ENCODE measurements at places on chromosomes 11 and 22.
A peak's percentile ranks its signal among the peaks of the same experiment; 100 is the strongest.

DNA sequence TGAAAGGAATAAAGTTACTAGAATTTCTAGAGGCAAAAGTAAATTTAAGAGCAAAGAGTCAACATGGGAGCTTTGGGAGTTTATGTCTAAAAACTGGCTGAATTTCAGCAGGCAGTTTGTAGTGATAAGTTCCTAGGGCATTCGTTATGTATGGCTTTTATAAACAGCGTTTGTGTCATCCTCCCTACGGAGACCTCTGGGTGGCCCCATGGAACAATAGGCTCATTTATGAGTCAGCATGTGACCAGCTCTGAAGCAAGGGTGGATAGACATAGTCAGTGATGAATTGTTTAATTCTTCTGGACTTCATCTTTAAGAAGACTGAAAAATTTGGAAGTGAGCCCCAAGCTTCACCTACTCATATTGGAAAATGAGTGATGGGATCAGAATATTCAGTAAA is 37.1 kb downstream of the SVIP start:
- peak; percentile 10 for DNase-seq

- DNase-seq = no peak
These were observed 397.3 kb downstream of the SHANK2 start for GRCh38 chr11:70854901-70855556.

- DNase-seq = no peak
These were observed 79.1 kb upstream of the KCNQ1OT1 start for GRCh38 chr11:2778630-2779498.

GRCh38 chr22:20251981-20252380 is 16.1 kb downstream of the RTN4R start:
- DNase-seq = no peak

DNA sequence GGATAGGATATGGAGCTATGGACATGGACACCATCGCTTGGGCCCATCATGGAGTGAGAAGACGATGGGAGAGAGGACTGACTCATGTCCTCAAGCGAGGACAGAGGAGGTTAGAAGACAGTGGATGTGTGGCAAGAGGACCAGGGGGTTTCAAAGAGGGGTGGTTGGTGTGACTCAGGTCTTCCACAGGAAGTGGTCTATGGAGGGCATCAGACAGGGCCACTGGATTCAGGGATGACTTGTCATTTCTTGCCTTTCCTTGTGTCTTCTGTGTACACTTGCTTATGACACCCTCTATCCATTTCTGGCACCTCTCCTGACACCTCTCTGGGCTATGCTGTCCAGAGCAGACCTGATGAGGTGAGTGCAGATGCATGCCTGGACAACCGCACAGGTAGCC is 115.4 kb downstream of the OSBP2 start:
- DNase-seq = no peak

GRCh38 chr11:75759832-75760231 is 8.7 kb upstream of the DGAT2 start:
- DNase-seq = no peak

DNA sequence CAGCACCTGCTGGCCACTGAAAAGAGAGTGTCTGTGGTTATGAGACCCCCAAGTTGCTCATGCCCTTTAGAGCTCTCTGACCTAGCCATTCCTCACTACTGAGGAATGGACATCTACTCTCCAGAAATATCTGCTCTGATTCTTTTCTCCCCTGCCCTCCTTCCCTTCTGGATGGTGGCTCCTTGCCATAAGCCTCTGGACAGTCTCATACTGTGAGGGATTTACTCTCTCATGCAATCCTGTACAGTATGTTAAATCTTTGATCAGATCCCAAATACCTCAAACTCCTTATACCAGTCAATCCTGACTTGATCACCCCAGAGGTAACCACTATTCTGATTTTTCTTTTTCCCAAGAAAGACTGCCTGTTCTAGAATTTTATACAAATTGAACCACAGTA is 80.7 kb downstream of the ARHGAP20 start:
- no peak for DNase-seq

- peak; percentile 21 for DNase-seq
These were observed 705 bp downstream of the FZD4 start for GRCh38 chr11:86954269-86955110.

- no peak for DNase-seq
These were observed 404 bp upstream of the RELT start for GRCh38 chr11:73375830-73376159.

GRCh38 chr11:61887839-61888494 is 3.4 kb downstream of the FADS3 start:
- DNase-seq = peak; percentile 98

DNA sequence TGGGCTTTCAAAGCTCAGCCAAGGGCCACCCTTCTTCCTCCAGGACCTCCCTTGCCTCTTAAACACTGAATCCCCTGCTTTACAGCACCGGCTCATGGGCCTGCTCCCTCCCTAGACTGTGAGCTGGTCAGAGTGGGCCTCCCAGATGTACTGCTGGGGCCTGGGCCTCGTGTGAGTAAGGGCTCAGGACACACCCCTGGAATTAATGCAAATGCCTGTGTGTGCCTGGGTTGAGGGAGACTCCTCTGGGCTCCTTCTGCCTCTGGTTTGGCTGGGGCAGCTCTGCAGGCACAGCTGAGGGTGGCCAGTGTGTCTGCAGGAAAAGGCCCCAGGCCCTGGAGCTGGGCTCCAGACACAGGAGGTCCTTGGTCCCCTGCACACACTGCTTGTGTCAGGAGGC is 24.2 kb downstream of the ALX4 start:
- no peak for DNase-seq

- no peak for DNase-seq
These were observed 42.2 kb downstream of the AHNAK start for GRCh38 chr11:62504158-62504973.

DNA sequence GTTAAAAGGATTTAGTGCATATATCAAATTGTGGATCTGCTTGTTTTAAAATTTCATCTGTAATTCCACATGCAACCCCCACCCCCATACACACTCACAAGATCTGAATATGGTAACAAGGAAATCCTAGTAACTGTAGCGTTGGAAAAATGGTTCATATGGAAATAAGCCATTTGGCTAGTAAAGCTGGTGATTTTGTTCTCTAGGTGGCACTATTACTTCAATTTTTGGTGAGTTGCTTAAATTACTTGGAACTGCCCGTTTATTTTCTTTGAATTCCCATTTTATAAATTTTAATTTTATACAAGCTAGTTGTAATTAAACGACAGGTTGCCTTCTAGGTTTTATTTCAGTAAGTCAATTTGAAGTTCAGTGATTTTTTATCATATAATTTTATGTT is 5.3 kb downstream of the BDNF start:
- no peak for DNase-seq

DNA sequence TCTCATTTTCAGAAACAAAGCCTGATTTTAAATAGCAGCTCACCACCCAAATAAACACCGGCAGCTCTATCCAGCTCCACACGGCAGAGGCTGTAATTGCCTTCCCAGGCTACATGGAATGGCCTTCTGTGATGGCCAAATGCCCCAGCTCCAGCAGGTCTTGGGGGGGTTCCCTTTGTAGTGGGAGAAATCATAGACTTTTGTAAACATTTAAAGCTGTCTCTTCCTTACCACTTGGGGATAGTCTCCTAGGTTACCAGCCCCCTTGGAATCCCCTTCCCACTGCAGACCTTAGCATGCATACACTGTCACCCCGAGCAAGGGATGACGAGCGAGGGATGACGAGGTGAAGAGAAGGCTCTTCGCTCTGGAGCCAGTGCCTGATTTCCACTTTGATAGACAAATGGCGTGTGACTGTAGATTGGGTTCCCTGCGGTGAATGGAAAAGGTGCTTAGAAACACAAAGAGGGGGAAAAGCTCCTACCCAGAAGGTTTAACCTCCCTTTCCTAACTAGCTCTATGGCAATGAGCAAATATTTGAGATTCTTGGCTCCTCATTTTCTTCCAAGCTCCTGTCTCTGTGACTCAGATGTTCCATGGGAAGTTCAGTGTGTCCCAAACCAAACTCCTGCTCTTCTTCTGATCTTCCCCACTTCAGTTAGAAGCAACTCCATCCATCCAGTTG is 108.0 kb upstream of the CADM1 start:
- DNase-seq = no peak

GRCh38 chr11:13102865-13103539 is 93.9 kb downstream of the RASSF10 start:
- DNase-seq = no peak

GRCh38 chr22:28198692-28199091 is 279.6 kb upstream of the PITPNB start:
- DNase-seq = no peak

DNA sequence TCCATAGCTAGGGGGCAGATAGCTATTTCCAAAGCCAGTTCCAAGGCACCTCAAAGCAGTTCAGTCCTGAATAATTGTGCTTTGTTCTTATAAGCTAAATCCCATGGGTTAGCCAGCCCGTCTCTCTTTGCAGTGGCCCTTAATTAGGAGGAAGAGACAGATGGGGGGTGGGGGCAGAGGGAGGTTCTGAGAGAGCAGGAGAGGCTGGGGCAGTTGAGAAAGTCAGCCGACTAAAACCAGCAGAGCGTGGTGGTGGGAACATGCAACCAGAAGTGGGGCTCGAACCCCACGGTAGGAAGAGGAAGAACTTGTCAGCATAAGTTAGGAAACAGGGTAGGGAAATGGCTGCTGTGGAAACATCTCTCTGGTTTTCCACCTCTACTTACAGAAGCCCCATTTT is 10.9 kb upstream of the SCN4B start:
- no peak for DNase-seq

DNA sequence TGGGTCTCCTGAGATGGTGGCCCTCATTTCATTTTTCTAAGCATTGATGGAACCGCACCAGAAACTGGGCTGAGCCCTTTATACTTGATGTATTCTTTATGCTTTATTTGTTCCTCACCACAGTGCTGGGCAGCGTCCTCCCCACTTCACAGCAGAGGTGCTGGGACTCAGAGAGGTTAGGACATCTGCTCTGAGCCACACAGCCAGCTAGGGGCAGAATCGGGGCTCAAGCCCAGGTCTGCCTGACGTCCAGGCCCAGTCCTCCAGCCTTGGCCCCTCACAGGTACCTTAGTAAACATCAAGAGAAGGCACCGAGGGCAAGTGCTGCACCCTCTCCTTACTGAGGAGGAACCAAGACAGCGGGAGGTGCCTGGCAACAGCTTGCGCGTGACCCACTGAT is 20.2 kb upstream of the SHISAL1 start:
- DNase-seq = no peak

- DNase-seq = no peak
These were observed 73.8 kb downstream of the FAM76B start for GRCh38 chr11:95715777-95716241.

DNA sequence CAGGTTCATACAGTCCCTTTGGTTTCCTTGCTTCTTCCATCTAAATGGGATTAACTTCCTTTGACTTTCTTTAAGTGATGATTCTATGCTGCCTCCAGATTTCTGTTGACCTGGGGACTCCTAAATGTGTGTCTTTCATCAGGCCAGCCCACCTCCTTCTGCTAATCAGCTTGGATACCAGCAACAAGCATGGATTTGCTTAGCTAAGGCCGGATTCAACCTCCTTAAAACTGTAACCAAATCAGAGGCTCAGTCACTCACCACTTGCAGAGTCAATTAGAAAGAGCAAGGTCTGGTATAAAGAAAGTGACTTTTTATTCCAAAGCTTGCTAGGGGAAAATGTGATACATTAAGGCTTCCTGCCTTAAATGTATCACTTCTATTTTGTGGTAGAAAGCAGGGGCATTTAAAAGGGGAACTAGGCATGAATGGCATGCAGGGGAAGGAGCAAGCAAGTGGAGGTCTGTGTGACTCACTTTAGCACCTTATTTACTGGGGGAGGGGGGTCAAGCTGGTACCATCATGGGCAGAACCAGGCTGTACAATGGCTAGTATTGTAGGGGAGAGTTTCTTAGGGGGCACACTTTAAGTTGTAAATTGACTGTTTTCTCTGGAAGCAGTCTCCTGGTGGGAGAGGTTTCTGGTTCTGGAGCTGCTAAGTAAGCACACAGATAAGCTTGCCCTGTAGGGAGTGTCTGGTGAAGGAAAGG is 239.0 kb upstream of the PDGFD start:
- no peak for DNase-seq

All from EL (cell line).